ENCODE measurements at places on chromosomes 16 and 17.
A peak's percentile ranks its signal among the peaks of the same experiment; 100 is the strongest.

GRCh38 chr16:85262558-85263238, 150.4 kb upstream of the CIBAR2 start:
- DNase-seq, result no peak

GRCh38 chr17:76421044-76421407, 31.9 kb downstream of the UBE2O start:
- peak; percentile 58 for DNase-seq

DNA sequence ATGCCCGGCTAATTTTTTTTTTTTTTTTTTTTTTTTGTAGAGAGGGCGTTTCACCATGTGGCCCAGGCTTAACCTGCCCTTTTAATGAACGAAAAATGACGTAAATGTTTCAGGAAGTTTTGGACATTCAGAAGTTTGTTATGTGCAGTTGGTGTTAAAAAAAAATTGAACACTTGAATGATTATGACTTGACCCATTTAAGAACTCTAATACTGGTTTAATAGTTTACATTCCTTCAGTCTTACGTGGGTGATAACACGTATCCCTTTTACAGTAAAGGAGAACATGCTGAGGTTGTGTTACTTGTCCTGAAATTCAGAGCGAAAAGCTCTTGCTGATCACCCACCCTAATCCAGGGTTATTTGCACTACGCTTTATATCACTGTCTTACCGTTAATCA, 1.7 kb downstream of the MLYCD start:
- DNase-seq, result no peak

DNA sequence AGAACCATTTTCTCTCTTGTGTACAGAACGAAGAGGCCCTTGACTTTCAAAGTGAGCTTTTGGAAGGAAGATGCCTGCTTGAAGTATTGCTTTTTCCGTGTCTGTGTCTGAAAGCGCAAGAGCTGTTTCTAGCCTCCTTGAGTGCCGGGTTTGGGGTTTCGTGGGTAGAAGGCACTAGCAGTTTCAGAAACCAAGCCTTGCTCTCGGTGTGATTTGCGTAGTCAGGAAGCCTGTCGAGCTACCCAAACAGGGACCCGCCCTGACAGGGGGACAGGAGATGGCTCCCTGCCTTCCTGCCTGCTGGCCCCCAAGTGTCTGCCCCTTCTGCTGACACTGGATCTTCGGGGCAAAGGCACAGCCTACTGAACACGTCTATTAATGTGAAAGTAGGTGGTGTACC, 322.0 kb downstream of the MAF start:
- DNase-seq, result no peak

DNA sequence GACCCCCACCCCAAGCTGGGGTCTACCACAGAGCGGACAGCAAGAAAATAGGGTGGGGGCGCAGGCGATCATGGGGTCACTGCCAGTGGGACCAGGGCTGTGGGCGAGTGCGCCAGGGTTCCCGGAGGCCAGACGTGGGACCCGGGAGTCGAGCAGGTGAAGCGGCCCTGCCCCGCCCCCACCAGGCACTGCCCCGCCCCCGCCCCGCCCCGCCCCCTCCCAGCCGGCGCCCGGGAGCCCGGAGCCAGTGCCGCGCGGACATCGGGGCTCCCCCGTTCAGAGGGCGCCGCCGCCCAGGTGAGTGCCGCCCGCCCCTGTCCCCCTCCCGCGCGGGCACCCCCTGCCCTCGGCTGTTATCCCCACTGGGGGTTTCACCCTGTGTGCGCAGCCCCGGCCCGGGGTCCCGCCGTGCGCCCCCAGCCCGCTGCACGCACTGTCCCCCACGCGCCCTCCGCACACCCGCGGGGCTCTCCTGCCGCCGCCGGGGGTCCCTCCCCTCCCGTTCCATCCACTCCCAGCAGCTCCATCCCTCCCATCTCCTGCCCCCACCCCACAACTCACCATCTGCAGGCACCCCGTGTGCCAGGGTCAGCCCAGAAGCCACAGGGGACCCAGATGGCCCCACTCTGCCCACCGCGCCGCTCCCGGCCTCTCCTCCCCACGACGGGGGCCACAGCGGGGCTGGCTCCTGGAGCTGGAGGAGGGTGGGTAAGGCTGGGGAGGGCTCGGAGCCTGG, at the start of gene SSTR5:
SSTR5 (plus strand) TSS at position 222 of the 736 bp plus-strand sequence. CDS start 6,122 bp downstream, outside the sequence.
- no peak for DNase-seq

DNA sequence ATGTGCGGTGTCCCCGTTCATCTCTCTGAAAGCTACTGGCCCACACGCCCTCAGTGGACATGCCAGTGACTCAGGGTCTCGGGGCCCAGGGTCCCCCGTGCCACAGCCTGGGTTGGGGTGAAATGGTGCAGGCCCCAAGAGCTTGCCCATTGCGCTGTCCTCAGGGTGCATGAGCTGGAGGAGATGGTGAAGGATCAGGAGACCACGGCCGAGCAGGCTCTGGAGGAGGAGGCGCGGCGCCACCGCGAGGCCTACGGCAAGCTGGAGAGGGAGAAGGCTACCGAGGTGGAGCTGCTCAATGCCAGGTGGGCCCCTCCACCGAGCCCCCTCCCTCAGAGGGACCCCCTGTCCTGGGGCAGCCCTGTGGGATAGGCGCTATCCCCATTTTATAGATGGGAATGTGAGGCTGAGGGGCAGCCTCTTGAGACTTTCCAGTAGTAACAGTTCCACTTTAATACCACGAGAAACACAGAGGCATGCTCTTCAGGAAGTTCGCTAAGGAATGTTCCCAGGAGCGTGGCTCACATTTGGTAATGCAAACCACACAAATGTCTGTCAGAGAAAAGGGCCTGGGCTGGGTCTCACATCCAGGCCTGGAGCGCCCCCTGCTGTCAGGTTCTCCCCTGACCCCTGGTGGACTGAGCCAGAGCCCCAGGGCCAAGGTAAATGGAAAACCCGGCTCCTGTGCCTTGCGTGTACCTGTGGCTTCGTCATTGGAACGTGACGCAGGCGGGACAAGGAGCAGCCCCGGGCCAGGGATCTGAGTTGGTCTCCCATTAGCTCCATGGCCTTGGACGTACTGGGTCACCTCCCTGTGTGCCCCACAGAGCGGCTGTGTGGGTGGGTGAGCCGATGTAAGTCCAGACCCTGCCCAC, 133.7 kb downstream of the RAB11FIP4 start:
- peak; percentile 83 for DNase-seq

DNA sequence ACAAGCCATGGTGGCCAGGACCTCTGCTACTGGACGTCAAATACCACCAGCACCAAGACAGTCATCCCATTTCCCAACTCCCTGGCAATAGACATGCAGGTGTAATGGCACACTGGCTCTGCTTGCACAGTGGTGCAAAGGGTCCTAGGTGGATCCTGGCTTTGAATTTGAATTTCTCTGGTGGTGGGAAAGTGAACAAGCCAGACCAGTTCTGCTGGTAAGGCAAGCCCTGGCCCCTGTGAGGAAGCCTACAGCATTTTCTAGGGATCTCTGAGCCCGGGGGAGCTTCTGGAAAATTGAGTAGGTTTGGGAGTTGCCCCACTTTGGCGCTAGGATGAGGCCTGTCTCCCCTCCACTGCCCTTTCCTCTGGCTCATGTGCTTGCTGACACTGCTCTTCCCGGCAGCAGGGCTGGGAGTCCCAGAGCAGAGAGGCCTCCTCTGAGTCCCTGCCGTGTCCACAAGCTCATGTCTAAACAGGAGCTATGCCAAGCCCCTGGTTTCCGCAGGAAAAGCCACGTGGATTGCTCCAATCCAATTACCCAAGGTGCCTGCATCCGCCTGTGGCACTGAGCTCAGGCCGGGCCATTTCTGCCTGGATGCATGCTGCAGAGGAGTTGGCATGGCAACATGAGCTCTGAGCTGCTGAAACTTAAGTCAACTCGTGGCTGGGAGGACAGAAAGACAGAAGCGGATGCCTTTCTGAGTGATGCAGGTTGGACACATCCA, 67.0 kb downstream of the PRMT7 start:
- DNase-seq, result no peak

DNA sequence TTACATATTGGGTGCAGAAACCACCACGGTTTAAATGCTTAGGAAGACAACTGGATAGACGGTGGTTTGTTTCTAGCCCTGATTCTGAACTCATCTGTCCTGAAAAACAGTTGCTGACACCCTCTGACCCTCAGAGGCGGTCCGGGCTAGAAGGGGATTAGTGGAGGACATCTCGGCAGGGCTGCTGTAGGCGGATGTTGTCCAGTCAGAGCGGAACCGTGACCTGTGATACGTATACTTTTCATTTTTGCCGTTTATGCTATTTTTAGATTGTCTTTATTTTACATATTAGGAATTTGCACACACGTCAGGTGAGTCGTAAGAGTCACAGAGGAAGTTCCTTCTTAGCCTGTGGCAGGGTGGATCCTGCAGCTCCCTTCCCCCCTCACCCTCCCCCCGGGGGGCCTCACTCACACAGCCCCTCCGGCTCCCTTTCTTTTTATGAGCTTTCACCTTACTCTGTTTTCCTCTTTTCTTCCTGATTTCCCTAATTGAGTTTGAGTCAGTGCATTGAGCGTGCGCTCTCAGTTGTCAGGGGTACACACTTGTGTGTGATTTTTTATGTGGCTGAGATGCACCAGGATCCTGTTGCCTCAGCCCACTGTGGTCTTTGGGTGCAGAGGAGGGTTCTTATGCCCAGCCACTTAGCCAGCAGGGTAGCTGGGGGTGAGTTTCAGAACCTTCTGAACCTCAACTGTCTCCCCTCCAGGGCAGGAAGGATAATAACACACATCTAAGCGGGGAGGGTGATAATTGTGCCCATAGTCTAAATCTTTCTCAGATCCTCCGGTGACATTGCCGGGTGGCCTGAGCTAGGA, 211.1 kb upstream of the CHMP6 start:
- DNase-seq, result no peak

DNA sequence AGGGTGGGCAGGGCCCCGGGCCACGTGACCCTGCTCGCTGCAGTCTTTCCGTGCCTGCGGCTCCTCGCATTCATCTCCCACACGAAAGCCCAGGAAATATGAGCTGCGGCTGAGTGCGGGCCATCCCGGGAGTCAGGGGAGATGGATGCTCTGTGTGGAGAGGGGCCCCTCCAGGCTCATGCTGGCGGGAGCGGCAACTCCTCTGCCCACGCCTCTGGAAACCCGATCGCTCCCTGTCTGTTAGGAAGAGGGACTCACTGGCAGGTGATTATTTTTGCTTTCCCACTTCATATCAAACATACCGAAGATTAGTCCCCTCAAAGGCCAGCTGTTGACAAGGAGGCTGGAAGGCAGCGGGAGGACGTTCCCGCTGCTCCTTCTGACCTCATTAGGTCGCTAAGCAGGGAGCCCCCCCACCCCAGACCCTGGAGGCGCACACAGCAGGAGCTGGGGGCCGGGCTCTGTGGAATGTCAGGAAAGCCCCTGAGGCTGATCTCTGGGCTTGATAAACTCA, 228.5 kb downstream of the FOXL1 start:
- no peak for DNase-seq

GRCh38 chr16:23257682-23258081, 44.4 kb upstream of the SCNN1B start:
- no peak for DNase-seq

DNA sequence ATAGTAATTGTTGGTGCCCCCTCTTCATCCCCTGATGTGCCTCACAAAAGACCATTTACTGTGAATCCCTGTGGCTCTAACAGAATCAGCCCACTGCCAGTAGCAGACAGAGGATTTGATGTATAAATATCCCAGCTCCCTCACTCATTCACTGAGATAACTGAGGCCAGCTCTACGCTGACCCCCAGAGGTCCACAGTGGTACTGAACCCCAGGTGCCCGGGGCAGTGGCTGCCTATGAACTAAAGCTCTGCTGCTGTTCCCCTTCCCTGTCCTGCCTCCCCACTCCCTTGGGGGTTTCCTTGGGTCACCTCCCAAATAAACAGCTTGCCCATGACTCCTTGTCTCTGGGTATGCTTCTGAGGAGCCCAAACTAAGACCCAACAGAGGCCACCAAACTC, 295.8 kb downstream of the FOXL1 start:
- DNase-seq, result no peak

GRCh38 chr17:1323336-1323735, 43.9 kb downstream of the TRARG1 start:
- DNase-seq, result no peak

DNA sequence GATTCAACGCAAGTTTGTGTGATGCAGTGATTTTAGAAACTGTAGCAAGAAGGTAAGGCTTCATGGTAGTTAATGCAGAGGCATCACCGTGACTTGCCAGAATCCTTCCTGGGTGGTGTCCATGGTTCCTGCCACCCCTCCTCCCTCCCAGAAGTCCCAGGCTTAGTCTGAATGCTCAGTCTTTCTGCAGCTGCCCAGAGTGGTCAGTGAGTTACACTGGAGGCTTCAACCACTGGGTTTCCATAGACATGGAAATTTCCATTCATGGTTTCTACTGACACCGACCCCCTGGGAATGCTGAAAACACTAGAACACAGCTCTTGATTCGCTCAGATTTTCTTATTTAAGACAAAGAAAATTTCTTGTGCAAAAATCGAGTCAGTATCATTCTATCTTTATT, 159.4 kb upstream of the HSBP1 start:
- no peak for DNase-seq

DNA sequence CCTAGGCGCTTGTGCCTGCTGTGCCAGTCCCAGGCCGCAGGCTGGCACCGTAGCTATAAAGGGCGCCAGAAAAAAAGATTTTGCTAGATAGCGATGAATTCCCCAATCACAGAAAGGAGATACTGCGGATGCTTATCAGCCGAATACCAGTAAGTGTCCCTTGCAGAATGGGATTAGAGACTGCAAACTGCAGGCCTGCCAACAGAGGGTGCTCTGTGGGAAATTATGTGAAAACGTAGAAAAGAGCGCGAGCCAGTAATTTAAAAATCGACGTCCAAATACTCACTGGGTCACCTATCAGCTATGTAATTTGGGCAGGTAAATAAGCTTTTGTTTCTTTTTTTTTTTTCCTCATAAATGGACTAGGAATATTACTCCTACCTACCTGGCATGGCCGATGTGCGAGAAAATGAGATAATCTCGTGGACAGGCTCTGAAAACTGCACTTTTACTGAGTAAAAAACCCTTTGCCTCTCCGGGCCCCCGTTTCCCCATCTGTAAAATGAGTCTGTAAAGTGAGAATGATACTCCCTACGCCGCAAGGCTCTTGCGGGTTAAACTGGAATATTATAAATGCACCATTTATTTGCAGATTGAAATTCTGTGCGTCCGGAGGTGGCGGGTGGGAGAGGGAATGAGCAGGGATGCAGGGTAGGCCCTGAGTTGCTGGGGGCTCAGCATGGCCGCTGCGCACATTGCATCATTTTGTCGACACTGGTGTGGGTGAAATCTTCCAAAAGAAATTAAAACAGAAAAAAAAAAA, 1.2 kb upstream of the COG1 start:
- DNase-seq, result peak; percentile 55

DNA sequence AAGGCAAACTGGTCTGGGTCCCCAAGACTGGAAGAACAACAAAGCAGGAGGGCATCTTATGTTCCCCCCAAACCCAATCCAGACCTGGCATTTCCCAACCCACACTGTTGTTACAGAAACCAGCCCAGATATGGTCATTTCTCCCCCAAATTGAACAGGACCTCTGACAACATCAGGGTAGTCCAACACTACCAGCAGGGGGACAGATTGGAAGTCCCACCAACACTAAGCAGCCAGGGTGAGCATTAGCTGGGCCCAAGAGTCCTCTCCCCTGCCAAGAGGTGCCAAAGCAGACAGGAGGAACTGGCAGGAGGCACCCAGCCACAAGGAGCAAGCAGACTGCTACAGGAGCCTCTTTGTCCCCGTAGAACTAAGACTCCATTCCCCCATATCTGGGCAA, 29.3 kb upstream of the CNEP1R1 start:
- no peak for DNase-seq

GRCh38 chr17:73623818-73624217, 20.4 kb downstream of the SDK2 start:
- DNase-seq, result no peak

- no peak for DNase-seq
Measured at GRCh38 chr16:54201200-54201599, 85.4 kb downstream of the IRX3 start.

GRCh38 chr17:1438593-1439083, 17.4 kb downstream of the CRK start:
- no peak for DNase-seq

GRCh38 chr17:29071303-29071702, 28.4 kb downstream of the PIPOX start:
- DNase-seq, result no peak
